ENCODE measurements at places on chromosomes 2 and 18.
A peak's percentile ranks its signal among the peaks of the same experiment; 100 is the strongest.

GRCh38 chr2:98187194-98187593 lies 100.2 kb downstream of the VWA3B start:
- DNase-seq, result no peak

DNA sequence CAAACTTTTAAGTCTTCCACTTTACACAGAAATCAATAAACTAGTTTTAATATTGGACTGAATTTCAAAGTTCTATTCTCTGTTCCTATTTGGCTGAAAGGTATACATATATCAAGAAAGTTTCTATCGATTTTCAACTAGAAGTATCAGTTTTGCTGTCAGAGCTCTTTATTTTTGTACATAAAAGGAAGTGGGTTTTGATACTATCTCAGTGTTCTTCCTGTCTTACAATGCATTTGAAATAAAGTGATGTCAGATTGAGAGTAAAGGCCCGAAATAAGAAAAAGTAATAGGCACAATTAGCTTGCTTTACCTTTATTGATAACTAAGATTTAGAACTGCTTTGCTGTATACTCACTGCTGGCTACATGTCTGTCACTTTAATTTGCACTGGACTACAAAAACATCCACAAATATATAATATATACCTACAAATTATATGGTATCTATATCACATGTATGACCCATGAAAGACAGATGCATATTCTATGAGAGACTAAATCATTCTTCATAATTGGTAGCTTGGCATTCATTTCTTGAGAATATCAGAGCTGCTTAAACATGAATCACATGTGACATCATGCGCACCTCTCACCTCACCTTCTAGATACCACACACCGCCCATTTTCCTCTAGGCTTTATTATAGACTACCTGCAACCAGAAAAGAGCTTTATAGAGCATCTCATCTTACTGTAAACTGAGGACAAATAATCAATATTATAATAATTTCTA lies 83.6 kb downstream of the ASXL2 start:
- DNase-seq, result peak; percentile 2

- no peak for DNase-seq
Measured at GRCh38 chr2:33158482-33159003, 211.8 kb downstream of the LTBP1 start.

- no peak for DNase-seq
Measured at GRCh38 chr2:101500180-101500579, 25.3 kb upstream of the RFX8 start.

DNA sequence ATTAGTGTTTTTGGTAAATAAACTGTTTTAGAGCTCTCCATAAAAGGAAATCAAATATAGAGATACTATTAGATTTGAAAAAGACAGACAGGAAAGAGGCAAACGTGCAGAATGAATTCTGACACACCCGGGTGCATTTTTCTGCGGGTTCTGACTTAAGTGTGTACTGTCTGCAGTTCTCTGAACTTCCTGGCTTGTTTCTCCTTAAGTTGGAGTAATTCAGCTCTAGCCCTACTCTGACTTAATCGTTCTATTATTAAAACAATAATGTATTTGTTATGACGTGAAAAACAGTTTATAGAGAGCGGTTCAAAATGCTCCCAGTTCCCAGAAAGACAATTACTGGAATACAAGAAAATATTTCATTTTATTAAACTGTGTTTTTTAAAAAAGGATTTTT lies 305.9 kb downstream of the ARHGAP15 start:
- no peak for DNase-seq

DNA sequence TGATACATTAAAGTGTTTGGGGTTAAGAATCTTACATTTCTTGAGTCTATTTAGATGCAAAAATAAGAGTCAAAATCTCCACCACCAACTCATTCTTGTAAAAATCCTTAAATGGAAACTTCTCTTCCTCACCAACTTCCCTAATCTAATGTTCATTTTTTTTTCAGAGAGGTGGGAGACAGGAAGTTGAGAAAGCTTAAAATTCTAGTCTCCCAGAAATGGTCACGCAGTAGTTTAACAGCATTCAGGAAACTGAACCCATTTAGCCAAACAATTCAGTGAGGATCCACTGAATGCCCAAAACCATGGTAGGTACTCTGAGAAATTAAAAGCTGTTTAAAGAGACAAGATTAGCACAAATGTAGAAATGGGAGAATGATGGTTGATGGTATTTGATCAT lies 69.0 kb downstream of the TXNL1 start:
- DNase-seq, result no peak

DNA sequence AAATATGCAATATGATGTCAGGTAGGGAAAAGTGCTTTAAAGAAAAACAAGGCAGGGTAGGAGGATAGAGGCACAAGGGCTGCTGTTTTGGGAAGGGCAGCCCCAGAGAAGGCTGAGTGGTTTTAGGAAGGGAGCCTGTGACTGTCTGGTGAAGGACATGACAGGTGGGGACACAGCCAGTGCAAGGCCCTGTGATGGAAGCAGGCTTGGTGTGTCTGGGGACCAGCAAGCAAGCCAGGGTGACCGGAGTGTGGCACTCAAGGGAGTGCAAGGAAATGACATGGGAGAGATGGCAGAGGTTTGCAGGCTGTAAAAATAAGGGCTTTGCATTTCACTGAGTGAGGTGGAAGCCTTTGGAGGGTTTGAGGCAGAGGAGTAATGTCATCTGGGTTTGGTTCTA lies 62.0 kb downstream of the LTBP1 start:
- DNase-seq, result no peak

- DNase-seq, result no peak
Measured at GRCh38 chr2:145096582-145096981, 576.7 kb upstream of the ZEB2 start.

GRCh38 chr2:101356521-101356920 lies 30.8 kb downstream of the CREG2 start:
- DNase-seq, result no peak

GRCh38 chr2:10688921-10689807 lies 611 bp downstream of the NOL10 start:
- no peak for DNase-seq

DNA sequence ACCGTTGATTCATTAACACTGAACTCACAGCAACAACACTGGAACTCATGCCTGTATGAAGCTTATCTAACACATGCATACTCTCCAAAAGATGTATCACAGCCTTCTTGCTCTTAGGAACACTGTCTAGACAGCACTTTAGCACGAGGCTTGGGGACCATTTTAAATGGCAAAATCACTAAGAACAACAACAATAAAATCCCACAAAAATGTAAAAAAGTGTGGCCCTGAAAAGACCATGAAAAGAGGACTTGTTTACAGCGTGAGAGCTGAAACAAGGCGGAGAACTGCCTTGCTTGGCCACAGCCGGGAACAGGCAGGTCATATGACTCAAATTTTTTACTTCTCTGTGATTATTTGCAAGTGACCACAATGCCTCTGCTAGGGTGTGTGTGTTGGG lies 48.1 kb downstream of the CHN1 start:
- DNase-seq, result no peak

- DNase-seq, result no peak
Measured at GRCh38 chr2:5121642-5122041, 570.5 kb upstream of the SOX11 start.

DNA sequence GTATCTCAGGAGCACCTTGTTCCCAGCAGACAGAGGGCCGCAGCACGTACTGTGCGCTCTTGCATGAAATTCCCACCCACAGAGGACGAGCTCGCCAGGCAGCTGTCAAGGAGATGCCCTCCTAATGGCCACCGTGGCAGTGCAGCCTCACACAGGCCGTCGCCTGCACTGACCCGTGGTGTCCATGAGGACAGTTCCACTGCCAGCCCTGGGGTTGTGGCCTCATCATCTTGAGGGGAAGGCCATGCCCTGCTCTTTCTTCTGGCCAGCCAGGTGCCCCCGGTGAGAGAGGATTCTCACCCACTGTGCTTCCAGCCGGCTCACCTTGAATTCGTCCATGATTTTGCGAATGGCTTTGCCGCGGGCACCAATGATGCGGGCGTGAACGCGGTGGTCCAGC lies 42.0 kb downstream of the ANO7 start:
- DNase-seq, result no peak

DNA sequence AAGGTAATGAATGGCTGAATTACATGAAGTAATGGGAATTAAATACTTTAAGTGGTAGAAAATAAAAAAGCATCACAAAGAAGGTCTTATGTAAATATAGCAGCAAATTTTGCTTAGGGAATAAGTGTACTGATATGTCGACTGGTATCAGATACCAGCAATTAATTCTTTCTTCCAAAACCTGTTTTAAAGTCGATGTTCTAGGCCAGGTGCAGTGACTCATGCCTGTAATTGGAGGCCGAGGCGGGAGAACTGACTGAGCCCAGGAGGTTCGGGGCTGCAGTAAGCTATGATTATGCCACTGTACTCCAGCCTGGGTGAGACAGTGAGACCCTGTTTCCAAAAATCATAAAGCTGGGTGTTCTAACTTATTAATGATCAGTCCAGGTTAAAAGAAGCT lies 30.3 kb downstream of the SP3 start:
- no peak for DNase-seq

GRCh38 chr18:40849886-40850285 lies 1105.1 kb upstream of the PIK3C3 start:
- DNase-seq, result no peak

DNA sequence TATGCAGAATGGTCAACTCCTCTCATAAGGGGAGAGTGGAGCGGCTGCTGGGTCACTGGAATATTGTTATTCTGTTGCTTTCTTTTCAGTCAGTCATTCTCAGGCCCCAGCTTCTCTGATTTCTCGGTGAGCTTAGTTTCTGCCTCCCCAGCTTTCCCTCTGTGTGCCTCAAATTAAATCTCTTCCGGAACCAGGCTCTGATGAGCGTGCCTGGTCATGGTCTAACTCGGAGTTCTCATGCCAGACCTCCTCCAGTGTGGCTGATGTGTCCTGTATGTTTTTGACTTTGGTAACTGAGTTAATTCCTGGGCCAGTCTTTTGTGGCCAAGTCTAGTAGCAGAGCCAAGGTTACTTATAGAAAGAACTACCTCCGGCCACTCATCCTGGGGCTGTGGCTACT lies 4.9 kb upstream of the STK11IP start:
- no peak for DNase-seq

GRCh38 chr2:221437056-221437455 lies 135.0 kb downstream of the EPHA4 start:
- no peak for DNase-seq

- DNase-seq, result no peak
Measured at GRCh38 chr2:179746981-179747380, 114.4 kb downstream of the ZNF385B start.

GRCh38 chr2:76498360-76498759 lies 787.6 kb upstream of the GCFC2 start:
- no peak for DNase-seq

GRCh38 chr2:16625759-16626158 lies 39.9 kb downstream of the CYRIA start:
- DNase-seq, result no peak

- DNase-seq, result no peak
Measured at GRCh38 chr18:46257366-46257765, 153.2 kb downstream of the HAUS1 start.

GRCh38 chr2:160229591-160229990 lies 29.5 kb upstream of the ITGB6 start:
- no peak for DNase-seq

DNA sequence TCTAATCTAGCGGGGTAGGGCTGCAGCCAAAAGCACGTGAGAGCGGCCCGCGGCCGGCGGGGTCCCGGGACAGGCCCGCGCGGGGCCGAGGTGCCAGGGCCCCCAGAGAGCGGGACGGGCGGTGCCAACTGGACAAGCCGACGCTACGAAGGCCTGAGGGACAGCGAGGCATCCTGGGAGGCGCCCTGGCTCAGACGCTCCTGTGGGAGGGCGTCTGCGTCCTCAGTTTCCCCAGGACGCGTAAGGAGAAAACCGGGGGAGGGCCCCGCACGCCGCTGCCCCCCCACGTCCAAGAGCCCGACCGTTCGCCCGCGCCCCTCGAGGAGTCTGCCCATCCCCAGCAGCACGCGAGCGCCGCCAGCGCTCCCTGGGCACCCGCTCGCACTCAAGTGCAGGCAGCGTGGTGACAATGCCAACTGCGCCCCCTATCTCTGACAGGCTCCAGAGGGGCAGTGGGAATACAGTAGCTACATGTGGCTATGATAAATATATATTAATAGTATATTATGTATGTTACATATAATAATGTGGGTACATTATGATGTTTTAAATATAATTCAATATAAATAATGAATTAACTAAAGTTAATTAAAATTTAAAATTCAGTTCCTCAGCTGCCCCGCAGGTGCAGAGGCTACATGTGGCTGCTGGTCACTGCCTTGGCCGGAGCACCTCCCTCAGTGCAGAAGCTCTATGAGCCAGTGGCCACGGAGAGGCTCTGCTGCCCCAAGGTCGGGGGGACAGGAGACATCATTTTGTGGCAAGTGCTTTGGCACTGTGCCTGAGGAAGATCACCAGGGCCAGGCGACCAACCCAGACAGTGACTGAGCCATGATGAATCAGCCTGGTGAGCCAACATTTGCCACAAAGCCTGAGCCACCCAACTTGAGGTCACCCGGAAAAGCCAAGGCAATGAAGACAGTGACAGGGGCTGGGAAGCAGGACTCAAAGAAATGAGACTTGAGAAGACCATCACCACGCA lies 5.5 kb upstream of the SFT2D3 start:
- DNase-seq, result no peak

DNA sequence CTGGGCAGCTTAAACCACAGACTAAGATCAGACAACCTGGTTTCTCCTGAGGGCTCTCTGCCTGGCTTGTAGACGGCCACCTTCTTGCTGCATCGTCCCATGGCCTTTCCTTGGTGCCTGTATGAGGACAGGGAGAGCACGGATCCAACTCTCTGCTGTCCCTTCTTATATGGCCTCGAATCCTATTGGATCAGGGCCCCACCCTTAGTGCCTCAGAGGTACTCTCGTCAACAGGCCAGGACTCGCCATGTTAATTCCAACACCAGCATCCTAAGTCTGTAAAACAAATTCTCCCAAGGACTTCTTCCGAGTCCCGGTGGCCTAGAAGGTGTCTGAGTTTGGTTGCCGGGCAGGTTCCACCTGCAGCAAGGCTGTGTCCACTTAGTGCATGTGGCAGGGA lies 40.2 kb downstream of the ATP6V1C2 start:
- no peak for DNase-seq

- no peak for DNase-seq
Measured at GRCh38 chr2:128986867-128987268, 668.2 kb upstream of the HS6ST1 start.

DNA sequence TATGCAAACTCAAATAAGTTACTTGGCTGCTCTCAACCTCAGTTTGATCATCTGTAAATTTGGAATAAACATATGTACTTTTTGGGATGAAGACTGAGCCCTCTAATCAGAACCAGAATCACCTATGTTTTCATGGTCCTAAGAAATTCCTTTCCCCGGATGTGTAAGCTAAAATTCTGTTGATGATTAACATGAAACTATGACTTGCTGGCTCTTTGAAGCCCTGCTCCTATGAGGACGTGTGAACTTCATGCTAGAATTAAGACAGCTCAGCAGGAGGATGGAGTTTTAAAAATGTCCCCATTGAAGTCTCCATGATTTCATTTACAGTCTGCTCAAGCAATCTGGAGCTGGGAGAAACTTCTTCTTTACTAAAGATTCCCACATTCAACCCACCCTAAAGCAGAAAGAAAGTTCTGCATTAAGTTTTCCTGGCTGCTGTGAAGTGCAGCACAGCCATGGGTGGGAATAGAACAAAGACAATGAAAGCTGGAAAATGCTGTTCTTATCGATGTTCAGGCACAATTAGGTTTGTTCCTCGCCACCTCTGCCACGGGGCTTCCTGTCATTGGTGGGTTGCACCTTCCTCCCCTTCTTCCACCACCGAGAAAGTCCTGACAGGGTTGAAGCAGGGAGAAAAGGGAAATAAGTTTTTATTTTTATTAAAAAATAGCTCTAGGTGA lies 50.9 kb downstream of the ADCYAP1 start:
- DNase-seq, result no peak

Data from T-helper 22 cell (primary cell).